Stimulated activated CD4-positive, alpha-beta T cell treated with anti-CD3 and anti-CD28 coated beads, Interleukin-1b, Interleukin-23, amount 100 ng/mL, for 1 hour (primary cell): ENCODE measurements at places on chromosomes 3 and 15.

GRCh38 chr3:128033102-128033501 is 19.1 kb upstream of the SEC61A1 start:
- no peak for DNase-seq

DNA sequence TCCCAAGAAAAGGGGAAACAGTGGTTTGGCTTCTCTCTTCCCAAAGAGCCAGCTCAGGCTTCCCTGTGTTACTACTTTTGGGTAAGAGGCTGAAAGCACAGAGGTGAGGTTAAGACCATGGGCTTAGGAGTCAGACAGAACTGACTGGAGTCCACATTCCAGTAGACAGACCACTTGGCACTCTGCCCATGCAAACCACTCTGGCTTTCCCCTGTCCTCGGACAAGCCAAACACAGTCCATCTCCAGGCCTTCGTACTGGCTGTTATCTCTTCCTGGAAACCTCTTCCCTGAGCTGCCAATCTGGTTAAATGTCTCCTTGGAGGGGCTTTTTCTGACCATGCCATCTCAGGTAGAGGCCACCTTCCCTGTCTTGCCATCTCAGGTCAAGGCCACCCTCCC is 53.1 kb upstream of the FAM3D start:
- DNase-seq = no peak

GRCh38 chr15:70526974-70527325 is 236.4 kb downstream of the UACA start:
- DNase-seq = no peak

DNA sequence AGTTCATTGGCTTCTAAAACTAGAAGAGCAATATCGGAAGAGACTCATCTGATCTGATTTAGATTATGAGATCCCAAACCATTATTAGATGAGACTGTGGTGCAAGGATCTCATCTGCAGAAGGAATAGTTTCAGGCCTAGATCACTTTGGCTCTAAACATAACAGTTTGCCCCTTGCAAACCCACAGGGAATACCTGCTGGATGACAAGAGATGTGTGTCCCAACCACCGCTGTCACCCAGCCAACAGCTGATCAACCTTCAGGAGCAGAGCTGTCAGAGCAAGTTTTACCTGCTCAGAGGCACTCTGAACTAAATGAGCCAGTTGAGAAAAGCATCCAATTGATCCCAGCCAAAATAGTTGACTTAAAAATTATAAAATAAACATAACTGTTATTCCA is 64.0 kb upstream of the ST3GAL6 start:
- DNase-seq = no peak

GRCh38 chr3:179837374-179837773 is 184.5 kb downstream of the USP13 start:
- DNase-seq = no peak

- no peak for DNase-seq
These were observed 27.0 kb upstream of the APH1B start for GRCh38 chr15:63250312-63250965.

- DNase-seq = peak; percentile 24
These were observed 3.2 kb downstream of the NEIL1 start for GRCh38 chr15:75349851-75350588.

DNA sequence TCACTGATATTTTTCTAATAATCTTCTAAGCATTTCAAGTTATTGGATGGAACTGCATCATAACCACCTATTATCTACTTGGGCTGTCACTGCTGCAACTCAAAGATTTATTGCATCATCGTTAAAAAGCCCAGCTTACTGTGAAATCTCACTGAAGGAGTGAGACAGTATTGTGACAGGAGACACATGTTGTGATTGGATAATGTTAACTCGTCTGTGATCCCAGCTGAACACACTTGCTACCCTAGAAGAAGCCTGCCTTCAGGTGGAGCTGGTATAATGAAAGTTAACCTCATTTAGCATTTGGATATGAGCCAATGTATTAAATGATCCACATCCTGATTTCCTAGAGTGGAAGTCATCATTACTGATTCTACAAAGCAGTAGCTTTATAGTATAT is 138.1 kb downstream of the MAP2K5 start:
- DNase-seq = no peak

DNA sequence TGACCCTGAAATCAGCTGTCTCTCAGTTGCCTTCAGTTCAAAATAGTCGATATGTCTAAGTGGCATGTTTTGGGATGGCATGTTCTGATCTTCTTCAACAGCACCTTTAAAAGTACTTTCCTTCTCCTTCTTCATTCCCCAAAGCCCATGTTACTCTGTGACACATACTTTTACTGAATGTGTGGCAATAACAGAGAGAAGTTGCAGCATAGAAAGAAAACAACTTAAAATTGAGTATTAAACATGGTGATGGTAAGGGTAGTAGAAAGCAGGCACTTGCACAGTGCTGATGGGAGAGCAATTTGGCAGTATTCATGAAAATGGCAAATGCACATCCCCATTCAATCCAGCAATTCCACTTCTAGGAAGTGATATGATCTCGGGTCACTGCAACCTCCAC is 12.3 kb upstream of the ULK4 start:
- DNase-seq = no peak

GRCh38 chr15:69573815-69574475 is 121.3 kb downstream of the RPLP1 start:
- no peak for DNase-seq

GRCh38 chr3:157073810-157074209 is 86.1 kb downstream of the CCNL1 start:
- no peak for DNase-seq

DNA sequence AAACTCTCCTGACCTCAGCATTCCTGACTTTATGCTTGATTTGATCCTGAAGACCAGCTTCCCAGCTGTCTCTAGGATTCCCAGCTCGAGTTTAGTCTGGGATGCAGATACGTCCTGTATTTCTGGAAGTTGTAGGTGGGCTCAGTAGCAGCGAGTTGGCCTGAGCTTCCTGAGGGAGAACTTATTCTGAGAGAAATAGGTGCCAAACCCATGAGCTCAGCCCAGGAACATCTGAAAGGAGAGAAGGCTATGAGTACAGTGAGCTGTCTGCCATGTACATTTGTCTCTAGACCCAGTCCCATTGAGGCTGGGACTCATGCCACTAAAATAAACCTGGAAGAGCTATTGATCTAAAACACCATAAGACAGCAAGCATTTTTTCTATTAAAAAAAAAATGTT is 36.6 kb upstream of the SLC9A9 start:
- DNase-seq = no peak

GRCh38 chr15:59946084-59946483 is 58.0 kb upstream of the FOXB1 start:
- DNase-seq = no peak

GRCh38 chr15:74443100-74443909 is 9.5 kb upstream of the SEMA7A start:
- no peak for DNase-seq

GRCh38 chr15:72173401-72173800 is 24.2 kb downstream of the GRAMD2A start:
- DNase-seq = no peak

DNA sequence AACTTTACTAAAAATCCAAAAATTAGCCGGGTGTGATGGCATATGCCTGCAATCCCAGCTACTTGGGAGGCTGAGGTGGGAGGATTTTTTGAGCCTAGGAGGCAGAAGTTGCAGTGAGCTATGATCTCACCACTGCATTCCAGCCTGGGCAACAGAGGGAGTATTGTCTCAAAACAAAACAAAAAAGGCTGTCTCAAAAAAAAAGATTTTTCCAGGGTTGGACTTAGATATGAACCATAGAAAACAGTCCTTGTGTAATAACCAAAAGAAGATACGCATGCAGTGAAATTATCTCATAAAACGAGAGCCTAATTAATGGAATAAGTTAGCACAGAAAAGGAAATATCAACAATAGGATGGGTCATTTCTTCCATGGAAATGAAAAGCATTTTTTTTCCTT is 320.4 kb upstream of the RASGRP1 start:
- no peak for DNase-seq
